CD8-positive, alpha-beta T cell (primary cell): ENCODE measurements at places on chromosomes 3 and 15.

DNA sequence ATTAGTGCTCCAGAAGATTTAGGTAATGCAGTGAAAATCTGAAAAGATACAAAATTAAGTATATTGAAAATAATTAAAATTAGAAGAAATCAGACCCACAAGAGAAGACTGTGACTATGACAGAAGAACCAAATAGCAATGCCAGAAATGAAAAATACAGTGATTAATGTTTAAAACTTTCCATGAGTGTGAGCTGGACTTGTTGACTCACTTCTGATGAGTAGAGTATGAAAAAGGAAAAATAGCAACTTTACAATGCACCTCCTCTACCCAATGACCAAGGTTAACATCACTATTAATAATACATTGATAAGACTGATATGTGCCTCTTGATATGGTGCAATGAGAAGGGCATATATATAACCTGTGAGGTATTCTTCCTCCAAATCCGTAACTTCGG is 39.3 kb upstream of the SLC22A13 start:
- DNase-seq = no peak

DNA sequence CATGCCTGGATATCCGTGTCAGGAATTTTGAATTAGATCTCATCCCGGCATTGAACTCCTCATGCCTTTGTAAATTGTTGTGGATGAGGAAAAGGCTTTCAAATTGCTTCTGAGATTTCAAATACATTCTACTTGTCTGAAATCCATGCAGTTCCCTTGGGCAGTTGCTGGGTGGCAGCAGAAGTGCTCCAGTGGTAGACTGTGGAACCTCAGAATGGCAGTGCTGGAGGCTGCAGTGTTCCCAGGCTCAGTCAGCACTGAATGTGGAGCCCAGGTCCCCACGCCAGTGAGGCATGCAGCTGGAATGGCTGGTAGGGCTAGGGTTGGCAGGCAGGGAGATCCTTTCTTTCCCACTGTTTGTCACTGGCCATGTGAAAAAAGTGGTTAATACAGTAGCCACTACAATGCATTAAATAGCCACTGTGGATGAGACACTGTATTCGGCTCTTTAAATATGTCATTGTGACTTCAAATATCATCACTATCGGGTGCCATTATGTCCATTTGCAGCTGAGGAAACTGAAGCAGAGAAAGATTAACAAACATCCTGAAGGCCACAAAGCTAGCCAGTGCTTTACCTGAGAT is 98.6 kb downstream of the TPRG1 start:
- peak; percentile 36 for DNase-seq

GRCh38 chr3:128950223-128950938 is 43.5 kb downstream of the CFAP92 start:
- DNase-seq = no peak

DNA sequence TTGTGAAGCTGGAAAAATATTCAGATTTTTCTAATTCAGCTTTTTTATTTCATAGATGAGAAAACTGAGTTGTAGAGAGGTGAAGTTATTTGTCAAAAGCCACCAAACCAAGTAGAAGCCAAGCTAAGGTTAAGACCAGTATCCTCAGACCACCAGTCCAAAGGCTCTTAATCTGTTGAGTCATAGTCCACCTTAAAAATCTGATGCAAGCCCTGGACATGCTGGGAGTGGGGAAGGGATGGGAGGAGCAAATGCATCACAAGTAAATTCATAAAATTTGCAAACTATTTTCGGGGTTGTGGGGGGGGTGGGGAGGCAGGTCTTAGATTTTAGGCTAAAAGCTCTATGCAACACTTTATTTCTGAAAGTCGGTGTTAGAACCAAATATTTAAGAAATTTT is 307.7 kb upstream of the SEMA6D start:
- no peak for DNase-seq

DNA sequence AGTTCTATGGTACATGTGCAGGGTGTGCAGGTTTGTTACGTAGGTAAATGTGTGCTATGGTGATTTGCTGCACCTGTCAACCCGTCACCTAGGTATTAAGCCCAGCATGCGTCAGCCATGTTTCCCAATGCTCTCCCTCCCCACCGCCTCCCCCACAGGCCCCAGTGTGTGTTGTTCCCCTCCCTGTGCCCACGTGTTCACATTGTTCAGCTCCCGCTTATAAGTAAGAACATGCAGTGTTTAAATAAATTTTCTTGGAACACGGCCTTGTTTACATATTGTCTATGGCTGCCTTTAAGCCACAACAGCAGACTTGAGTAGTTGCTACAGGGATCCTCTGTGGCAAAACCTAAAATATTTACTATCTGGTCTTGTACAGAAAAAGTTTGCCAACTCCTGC is 41.3 kb upstream of the CORO2B start:
- DNase-seq = no peak

GRCh38 chr3:183341545-183342288 is 86.7 kb downstream of the MCF2L2 start:
- no peak for DNase-seq

DNA sequence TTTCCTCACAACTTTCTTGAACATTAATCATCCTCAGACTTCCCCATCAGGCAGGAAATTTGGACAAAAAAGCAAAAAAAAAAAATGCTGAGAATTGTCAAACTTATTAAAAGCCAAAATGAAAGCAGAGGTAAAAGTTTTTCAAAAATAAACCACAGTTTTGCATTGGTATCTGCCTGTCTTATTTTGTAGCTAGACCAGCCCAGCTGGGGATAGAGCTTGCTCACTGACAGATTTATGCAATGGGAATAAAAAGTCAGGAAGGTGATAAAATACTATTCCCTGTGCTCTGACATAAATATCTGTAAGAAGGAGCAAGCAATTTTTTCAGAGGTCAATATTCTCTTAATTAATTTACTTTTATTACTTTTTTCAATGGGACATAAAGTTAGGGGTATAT is 1006.7 kb upstream of the ALCAM start:
- DNase-seq = no peak

- no peak for DNase-seq
These were observed 772.3 kb downstream of the SI start for GRCh38 chr3:164306042-164306441.

DNA sequence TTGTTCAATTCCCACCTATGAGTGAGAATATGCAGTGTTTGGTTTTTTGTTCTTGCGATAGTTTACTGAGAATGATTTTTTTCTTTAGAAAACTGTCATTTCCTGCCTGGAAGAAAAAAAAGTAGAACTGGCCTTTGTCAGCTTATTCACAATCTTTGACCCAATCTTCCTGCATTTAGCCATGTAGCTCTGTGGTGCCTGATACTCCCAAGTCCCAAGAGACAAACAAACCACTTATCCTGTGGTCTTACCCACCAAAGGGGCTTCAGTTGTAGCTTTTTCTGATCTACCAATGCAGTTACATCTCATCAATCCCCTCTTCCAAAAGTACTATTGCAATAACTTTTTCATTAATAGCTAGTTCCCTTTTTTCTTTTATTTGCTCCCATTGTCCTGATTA is 444.6 kb downstream of the GRM7 start:
- no peak for DNase-seq

- DNase-seq = no peak
These were observed 157.0 kb downstream of the TLE3 start for GRCh38 chr15:69940441-69941300.

GRCh38 chr3:63128380-63128779 is 149.7 kb upstream of the SYNPR start:
- no peak for DNase-seq

GRCh38 chr3:129610276-129610675 is 3.8 kb upstream of the PLXND1 start:
- no peak for DNase-seq

- DNase-seq = no peak
These were observed 75.4 kb upstream of the ABHD17C start for GRCh38 chr15:80619680-80620079.

GRCh38 chr15:36696196-36696595 is 116.8 kb downstream of the CDIN1 start:
- no peak for DNase-seq

GRCh38 chr3:46670891-46671427 is 22.5 kb downstream of the ALS2CL start:
- no peak for DNase-seq

- no peak for DNase-seq
These were observed 94.1 kb downstream of the FLNB start for GRCh38 chr3:58102390-58102750.

DNA sequence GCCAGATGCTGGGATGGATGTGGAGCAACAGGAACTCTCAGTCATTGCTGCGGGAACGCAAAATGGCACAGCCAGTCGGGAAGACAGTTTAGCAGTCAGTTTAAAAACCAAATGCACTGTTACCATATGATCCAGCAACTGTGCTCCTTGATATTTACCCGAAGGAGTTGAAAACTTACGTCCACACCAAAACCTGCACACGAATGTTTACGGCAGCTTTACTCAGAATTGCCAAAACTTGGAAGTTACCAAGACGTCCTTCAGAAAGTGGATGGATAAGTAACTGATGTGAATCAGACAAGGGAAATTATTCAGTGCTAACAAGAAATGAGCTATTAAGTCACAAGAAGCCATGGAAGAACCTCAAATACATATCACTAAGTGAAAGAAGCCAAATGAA is 36.1 kb upstream of the SLC41A3 start:
- no peak for DNase-seq

- no peak for DNase-seq
These were observed 50.1 kb downstream of the RAB11A start for GRCh38 chr15:65919353-65919752.

DNA sequence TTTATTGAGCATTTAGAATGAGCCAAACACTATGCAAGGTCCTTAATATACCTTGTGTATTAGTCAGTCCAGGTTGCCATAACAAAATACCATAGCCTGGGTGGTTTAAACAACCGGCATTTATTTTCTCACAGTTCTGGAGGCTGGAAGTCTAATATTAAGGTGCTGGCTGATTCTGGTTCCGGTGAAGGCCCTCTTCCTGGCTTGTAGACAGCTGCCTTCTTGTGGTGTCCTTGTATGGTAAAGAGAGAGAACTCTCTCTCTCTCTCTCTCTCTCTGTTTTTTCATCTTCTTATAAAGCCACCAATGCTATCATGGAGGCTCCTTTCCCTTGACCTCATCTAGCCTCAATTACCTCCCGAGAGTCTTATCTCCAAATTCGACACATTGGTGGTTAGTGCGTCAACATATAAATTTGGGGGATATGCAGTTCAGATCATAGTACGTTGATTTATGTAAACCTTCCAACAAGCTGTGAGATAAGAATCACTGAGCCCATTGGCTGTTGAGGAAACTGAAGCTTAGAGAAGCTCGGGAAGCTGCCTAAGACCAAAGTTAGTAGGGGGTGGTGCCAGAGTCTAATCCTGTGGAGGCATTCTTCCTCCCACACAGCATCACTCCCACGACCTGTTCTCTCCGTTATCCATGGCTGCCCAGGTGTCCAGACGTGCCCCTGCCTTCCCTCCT is 298.0 kb upstream of the PROK2 start:
- DNase-seq = no peak

DNA sequence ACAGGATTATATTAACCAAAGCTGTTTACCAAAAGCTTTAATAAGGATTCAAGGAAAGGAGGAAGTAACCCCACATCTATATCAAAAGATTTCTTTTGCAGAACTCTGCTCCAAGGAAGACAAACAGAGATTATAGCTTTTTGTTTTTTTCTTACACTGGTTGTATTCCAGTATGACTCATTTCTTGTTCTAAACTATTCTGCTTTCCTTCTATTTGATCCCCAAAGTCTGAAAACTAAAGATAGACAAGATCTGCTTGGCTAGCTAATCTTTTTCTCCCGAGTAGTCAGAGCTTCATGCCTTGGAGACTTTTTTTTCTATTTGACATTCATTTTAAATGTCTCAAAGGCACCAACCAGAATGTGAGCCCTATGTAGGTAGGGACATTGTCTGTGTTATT is 36.8 kb upstream of the FRMD5 start:
- no peak for DNase-seq

DNA sequence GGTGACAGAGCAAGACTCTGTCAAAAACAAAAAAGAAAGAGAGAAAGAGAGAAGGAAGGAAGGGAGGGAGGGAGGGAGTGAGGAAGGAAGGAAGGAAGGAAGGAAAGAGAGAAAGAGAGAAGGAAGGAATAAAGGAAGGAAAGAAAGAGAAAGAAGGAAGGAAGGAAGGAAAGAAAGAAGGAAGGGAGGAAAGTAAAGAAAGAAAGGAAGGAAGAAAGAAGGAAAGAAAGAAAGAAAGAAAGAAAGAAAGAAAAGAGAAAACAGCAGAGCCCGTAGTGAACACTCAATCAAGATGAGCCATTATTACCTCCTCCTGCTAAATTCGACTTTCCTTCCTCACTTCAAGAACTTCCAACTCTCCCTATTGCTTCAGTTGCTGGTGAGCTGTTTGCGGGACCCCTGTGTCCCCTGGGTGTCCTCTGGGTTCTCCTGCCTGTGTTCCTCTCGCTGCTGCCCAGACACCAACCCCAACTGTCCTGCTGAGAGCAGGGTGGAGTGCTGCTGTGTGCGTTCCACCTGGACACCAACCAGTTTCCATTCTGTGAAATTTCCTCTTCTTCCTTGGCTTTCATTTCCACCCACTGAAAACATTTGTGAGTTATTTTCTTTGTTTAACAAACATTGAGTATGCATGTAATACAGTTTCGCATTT is 266.4 kb downstream of the FAM43A start:
- no peak for DNase-seq

DNA sequence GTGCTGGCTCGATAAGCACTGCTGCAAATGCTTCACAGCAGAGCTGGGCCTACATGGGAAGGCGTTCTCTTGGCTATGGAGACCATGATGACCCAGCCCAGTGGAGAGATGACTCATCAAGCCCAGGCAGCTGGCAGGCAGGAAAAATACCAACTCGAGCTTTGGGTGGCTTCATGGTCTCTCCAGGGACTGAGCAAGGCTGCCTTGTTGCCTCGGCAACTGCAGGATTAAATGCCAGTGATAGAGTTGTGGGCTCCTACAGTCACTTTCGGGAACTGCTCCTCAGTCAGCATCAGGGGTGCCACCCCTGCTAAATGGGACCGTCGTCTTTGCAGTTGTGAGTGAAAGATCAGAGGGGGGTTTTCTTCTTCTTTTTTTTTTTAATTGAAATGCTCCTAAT is 54.6 kb upstream of the MYZAP start:
- no peak for DNase-seq

GRCh38 chr3:45398178-45398577 is 9.8 kb downstream of the LARS2 start:
- DNase-seq = no peak

GRCh38 chr3:13509059-13509815 is 29.1 kb downstream of the HDAC11 start:
- DNase-seq = no peak

GRCh38 chr15:69628256-69629093 is 175.9 kb downstream of the RPLP1 start:
- no peak for DNase-seq
